Karpas-422 (cell line): ENCODE measurements at places on chromosomes 2 and 18. TPM values are rescaled to one million over a fixed set of nuclear protein-coding genes. Genes with fewer than 3 reads are reported as not detected.

The RASGRP3 gene
- 15.3 and 19.3 TPM in 2 replicates for total RNA-seq

The CIB4 gene
- total RNA-seq = not detected in 2 replicates

The HS1BP3 gene
- total RNA-seq = 10.6 and 12.8 TPM in 2 replicates

The CCDC74A gene
- 7.8 and 18.6 TPM in 2 replicates for total RNA-seq

The SOCS6 gene
- not detected in 2 replicates for total RNA-seq

The APCDD1 gene
- total RNA-seq = not detected in 2 replicates

The KCNJ13 gene
- total RNA-seq = 3.8 TPM in 1 of 2 replicates, not detected in the other

The SPEG gene
- not detected in 2 replicates for total RNA-seq
